Effector CD8-positive, alpha-beta T cell (primary cell): ENCODE measurements at places on chromosomes 7 and 10.

- DNase-seq: no peak
Observed at GRCh38 chr7:47435889-47436312, 146.0 kb downstream of the TNS3 start.

DNA sequence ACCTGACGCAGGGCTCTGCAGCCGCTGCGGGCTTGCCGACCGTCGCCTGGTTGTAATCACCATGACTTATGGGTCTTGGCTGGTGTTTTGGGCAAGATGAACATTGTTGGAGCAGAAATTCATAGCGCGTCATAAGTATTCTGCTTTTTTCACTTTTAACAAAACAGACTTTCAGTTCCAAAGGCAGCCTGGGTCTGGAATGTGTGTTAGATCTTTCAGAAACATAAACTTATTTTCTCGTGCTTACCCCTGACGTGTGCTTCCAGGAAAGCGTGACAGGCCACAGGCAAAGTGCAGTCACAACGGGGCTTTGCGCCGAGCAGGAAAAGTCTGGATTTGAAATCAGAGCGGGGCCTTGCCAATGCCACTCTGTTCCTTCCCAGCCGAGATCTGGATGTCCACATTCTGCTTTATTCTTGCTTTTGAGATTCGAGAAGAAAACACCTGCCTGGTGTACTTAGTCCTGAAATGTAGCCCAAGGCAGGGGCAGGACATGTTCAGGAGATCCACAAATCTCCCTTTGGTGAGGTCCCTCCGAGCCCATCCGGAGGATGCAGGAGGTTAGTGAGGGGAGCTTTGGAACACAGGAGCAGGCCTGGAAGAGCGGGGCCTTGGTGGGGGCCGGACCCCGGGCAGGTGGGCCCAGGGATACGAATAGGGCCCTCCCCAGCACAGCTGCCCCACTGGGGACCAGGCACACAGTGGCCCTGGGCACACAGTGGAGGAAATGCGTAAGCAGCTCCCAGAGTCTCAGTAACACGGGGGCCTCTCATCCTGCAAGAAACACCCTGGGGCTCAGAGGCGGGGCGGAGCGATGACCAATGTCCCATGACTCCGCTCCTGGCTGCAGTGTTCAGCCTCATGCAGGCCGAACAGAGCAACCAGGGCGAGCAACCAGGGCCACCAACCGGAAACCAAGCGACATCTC is 49.5 kb upstream of the EBF3 start:
- DNase-seq: no peak

DNA sequence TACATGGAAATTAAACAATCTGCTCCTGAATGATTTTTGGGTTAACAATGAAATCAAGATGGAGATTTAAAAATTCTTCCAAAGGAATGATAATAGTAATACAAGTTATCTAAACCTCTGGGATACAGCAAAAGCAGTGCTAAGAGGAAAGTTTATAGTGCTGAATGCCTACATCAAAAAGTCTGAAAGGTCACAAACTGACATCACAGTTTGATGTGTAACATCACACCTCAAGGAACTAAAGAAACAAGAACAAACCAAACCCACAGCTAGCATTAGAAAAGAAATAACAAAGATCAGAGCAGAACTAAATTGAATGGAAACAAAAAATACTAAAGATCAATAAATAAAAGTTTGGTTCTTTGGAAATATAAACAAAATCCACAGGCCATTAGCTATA is 17.4 kb downstream of the ZFAND4 start:
- no peak for DNase-seq

DNA sequence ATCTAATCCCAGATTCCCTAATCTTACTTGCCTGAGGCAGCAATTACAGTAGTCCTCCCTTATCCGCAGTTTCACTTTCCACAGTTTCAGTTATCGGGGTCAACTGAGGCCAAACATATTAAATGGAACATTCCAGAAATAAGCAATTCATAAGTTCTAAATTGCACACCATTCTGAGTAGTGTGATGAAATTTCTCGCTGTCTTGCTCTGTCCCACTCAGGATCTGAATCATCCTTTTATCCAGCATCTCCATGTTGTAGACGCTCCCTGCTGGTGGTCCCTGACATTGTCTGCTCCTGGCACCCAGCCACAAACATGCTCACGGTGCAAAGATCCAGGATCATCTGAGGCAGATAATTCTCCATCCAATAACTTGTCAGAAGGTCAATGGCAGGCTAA is 128.7 kb upstream of the CXCL12 start:
- no peak for DNase-seq

- DNase-seq: no peak
Observed at GRCh38 chr10:21329995-21330627, 195.4 kb downstream of the SKIDA1 start.

DNA sequence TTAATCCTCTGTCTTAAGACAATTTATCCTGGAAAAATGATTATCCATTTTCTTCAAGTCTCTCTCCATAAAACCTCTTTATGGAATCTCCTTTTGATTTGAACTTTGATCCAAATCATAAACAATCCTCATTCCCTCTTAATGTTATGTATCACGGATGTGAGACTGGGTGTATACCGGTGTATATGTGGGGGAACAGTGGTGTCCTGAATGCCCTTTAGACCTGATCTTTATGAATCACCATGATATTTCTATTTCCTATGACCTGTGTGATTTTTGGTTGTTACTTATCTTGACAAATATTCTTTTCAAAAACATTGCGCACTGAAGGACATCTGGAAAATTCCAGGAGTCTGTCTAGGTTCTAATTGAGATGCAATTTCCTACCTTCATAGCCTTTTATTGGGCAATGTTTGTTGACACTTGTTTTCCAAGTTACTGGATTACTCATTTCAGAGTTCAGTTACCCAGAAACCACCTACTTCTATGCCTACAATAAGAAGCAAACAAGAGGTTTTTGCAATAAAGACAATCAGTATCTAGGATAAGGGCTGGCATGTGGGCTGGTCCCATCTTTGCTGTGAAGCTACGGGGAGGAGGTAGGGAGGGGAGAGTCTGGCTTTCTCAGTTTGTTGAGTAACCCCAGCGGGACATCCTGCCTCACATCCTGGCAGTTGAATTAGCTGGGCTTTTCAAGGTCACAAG is 190.4 kb downstream of the CTTNBP2 start:
- no peak for DNase-seq

DNA sequence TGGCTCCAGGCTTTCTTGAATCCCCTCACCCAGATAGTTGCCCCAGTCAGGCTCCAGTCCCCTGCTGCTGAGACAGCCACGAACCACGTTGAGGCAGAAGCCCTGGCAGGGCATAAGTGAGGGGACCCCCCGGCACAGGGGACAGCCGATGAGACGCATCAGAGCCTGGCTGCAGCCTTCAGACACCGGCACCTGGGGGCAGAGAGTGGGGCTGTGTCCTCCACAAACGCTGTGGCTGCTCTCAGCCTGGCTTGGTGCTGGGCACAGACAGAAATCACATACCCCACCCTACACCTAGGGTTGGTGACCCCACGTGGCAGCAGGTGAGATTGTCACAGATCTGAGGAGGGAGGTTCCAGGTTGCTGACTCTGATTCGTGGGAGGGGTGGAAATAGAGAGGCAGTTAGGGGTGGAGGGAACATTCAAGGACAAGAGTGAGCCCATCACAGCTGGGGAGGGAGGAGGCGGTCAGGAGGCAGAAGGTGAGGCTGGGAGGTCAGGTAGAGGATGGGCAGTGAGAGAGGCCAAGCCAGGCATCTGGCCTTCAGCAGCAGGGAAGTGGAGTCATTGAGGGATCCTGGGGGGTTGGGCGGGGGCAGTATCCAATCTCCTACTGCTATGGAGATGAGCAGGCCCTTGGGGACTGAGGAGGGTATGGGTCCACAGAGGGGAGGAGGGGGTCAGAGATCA is 3.2 kb downstream of the GPC2 start:
- no peak for DNase-seq

DNA sequence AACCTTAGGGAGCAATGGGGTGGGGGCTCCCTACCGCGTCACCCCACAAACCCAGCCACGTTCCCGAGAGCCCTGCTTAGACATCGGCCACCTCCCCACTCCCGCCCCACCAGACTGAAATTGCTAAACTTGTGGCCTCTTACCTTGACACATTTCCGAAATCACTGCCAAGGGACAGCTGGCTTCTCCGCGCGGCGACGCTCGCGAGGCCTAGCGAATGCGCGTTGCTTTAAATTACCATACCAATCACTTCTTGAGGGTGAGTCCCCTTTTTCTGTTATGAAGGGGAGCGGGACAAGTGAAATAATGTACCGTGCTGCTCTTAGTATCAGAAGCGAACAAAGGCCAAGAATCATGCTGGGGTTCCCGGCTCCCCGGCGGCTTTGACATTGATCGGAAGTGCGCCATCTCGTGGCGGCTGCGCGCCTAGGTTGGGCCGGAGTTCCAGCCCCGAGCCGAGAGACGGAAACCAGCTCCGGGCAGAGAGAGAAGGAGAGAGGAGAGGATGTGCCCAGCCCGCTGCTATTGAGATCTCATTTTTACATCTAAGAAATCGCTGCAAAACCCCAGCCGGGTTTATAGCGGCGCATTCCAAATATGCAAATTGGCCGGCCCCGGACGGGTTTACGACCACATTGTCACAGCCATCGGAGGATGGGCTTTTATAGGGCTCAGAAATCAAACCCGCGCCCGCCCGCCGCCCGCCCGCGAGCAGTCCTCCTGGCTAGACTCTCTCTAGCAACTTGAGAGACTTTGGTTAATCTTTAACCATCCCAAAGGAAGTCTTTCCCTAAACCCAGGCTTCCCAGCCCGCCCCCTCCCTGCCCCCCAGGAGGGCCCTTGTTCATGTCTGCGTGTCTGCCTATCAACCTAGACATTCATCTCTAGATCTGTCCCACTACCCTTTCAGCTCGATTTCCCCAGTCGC is 5.3 kb downstream of the HOXA11 start:
- DNase-seq: peak; percentile 46

DNA sequence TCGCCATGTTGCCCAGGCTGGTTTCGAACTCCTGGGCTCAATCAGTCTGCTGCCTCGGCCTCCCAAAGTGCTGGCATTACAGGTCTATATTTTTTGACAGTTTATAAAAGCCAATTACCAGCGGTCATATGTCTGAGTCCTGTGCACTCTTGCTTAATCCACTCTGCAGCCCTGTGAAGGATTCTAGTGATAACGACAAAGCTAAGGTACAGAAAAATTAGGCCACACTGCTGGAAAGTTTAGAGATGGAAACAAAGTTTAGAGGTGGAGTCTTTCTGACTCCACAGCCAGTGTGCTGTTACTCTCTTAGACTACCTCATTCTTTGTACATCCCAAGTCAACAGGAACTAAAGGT is 707 bp downstream of the PTER start:
- DNase-seq: no peak

DNA sequence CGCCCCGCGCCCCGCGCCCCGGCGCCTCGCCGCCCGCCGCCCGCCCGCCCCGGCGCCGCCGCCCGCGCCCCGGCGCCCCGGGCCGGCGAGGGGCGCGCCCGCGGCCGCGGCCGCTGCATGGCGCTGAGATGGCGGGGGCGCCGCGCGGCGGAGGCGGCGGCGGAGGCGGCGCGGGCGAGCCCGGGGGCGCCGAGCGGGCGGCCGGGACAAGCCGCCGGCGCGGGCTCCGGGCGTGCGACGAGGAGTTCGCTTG is 174 bp downstream of the ADCY1 start:
- no peak for DNase-seq

GRCh38 chr7:154946166-154946565 is 56.8 kb downstream of the PAXIP1 start:
- DNase-seq: no peak

GRCh38 chr7:12770227-12770975 is 83.0 kb downstream of the ARL4A start:
- no peak for DNase-seq

GRCh38 chr10:48651293-48651692 is 33.4 kb upstream of the WDFY4 start:
- DNase-seq: no peak

- no peak for DNase-seq
Observed at GRCh38 chr7:36153571-36154097, 580 bp downstream of the EEPD1 start.

DNA sequence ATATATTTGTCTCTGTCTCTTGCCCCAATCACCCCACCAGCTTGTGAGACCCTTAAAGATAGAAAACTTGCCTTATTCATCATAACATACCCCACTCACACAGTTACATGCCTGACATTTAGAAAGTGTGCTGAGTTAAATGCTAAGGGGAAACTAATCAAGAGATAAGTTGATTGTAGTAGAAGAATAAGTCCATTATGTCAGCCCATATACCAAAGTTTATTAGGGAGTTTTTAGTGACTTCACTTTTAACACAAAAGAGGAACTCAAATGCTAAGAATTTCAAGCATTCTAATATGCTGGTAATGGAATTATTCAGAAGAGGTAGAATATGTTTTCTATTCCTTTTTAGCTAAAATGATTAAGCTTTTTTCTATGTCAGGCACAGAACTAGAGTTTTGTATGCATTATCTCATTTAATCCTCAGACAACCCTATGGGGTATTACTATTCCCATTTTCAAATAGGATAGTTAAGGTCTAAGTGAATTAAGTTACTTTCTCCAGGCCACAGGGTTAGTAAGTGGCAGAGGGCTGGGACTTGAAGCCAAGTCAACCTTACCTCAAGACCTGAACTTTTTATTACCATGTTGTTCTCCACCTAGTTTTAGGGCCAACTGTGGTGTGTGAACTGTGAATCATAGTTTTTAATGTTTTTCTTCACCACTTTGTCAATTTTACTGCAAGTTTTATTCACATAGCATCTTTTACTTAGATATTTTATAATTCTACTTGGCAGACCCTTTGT is 19.6 kb downstream of the ASAH2 start:
- no peak for DNase-seq

GRCh38 chr10:77681839-77682238 is 44.2 kb upstream of the KCNMA1 start:
- DNase-seq: no peak
